Thoracic aorta endothelial cell (primary cell): ENCODE measurements at places on chromosomes 6 and 20. TPM values are rescaled to one million over a fixed set of nuclear protein-coding genes. Genes with fewer than 3 reads are reported as not detected.

The GPR31 gene
- total RNA-seq = not detected in 2 replicates

The FABP7 gene
- not detected in 2 replicates for total RNA-seq

The CST5 gene
- not detected in 2 replicates for total RNA-seq

The EDN1 gene
- 244 and 403 TPM in 2 replicates for total RNA-seq

The OVOL2 gene
- not detected in 2 replicates for total RNA-seq

The LHFPL5 gene
- not detected in 2 replicates for total RNA-seq

The RIPOR3 gene
- not detected in 2 replicates for total RNA-seq

The NDUFAF5 gene
- 23.5 and 24.5 TPM in 2 replicates for total RNA-seq

The CRISP3 gene
- total RNA-seq = not detected in 2 replicates

The PGC gene
- total RNA-seq = not detected in 2 replicates

The SLC22A7 gene
- not detected in 2 replicates for total RNA-seq

The FAM162B gene
- 0.13 and 0.36 TPM in 2 replicates for total RNA-seq

The PARD6B gene
- total RNA-seq = 0.27 and 0.43 TPM in 2 replicates

The CD24 gene
- total RNA-seq = 1.1 and 1.7 TPM in 2 replicates

The ELOVL4 gene
- total RNA-seq = 1.9 and 2.0 TPM in 2 replicates

The TAGAP gene
- total RNA-seq = not detected in 2 replicates

The RBPJL gene
- not detected in 2 replicates for total RNA-seq

The NUP153 gene
- total RNA-seq = 65.7 and 76.1 TPM in 2 replicates

The CNR1 gene
- total RNA-seq = under 0.01 and 0.07 TPM in 2 replicates

The RBBP8NL gene
- not detected in 2 replicates for total RNA-seq

The ULBP1 gene
- 0.43 and 1.1 TPM in 2 replicates for total RNA-seq

The SOX18 gene
- total RNA-seq = 25.5 and 42.1 TPM in 2 replicates

The TMEM181 gene
- total RNA-seq = 54.5 and 60.9 TPM in 2 replicates

The ANGPT4 gene
- total RNA-seq = not detected in 2 replicates

The SYNGAP1 gene
- total RNA-seq = 3.5 and 6.7 TPM in 2 replicates

The PRRT1 gene
- total RNA-seq = 0.14 TPM in 1 of 2 replicates, not detected in the other

The GLP1R gene
- not detected in 2 replicates for total RNA-seq

The PSMA7 gene
- 368 and 398 TPM in 2 replicates for total RNA-seq

The MOG gene
- total RNA-seq = not detected in 2 replicates

The KIF13A gene
- 71.7 and 80.5 TPM in 2 replicates for total RNA-seq

The PXDC1 gene
- 50.6 and 81.1 TPM in 2 replicates for total RNA-seq

The SIRPD gene
- total RNA-seq = not detected in 2 replicates

The VPS52 gene
- 35.5 and 39.2 TPM in 2 replicates for total RNA-seq

The SNX21 gene
- 19.8 and 22.3 TPM in 2 replicates for total RNA-seq

The PRSS16 gene
- total RNA-seq = not detected in 2 replicates

The MICB gene
- total RNA-seq = 22.5 and 33.1 TPM in 2 replicates

The PTCRA gene
- not detected in 2 replicates for total RNA-seq

The SLC17A9 gene
- total RNA-seq = 12.5 and 19.2 TPM in 2 replicates

The TRIM31 gene
- not detected in 2 replicates for total RNA-seq

The ARMC12 gene
- 0.13 TPM in 1 of 2 replicates, not detected in the other for total RNA-seq

The SPDEF gene
- total RNA-seq = under 0.01 and 0.07 TPM in 2 replicates

The CHD6 gene
- total RNA-seq = 30.9 and 33.1 TPM in 2 replicates

The C20orf141 gene
- not detected in 2 replicates for total RNA-seq

The KCNQ2 gene
- not detected in 2 replicates for total RNA-seq

The WFDC2 gene
- total RNA-seq = not detected in 2 replicates

The CENPB gene
- total RNA-seq = 70.2 and 76.9 TPM in 2 replicates

The HLA-DRB1 gene
- 0.93 TPM in 1 of 2 replicates, not detected in the other for total RNA-seq

The CDH22 gene
- total RNA-seq = under 0.01 and 0.13 TPM in 2 replicates

The C6orf47 gene
- 11.8 and 12.0 TPM in 2 replicates for total RNA-seq

The RAD21L1 gene
- 0.07 and 0.53 TPM in 2 replicates for total RNA-seq

The EPM2A gene
- total RNA-seq = 5.0 and 7.2 TPM in 2 replicates
